ENCODE measurements at places on chromosomes 1 and 21.

- DNase-seq, result no peak
Measured at GRCh38 chr1:98025858-98026257, 105.0 kb upstream of the DPYD start.

DNA sequence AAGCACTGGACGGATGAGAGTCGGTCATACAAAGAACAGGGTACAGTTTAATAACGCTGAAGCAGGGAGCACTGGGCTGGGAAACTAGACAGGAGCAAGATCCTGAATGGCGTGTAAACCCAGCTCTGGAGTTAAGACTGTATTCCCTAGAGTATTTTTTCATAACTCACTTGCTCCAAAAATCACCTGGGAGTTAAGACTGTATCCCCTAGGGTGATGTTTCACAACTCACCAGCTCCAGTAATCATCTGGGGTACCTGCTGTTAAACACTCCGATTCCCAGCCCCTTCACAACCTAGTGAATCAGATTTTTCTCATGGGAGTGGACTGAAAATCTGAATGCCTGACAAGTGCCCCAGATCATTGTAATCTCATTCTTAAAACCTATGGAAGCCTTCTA is 123.2 kb downstream of the MAB21L3 start:
- DNase-seq, result no peak

GRCh38 chr1:226976276-226976977 is 36.3 kb downstream of the COQ8A start:
- no peak for DNase-seq

DNA sequence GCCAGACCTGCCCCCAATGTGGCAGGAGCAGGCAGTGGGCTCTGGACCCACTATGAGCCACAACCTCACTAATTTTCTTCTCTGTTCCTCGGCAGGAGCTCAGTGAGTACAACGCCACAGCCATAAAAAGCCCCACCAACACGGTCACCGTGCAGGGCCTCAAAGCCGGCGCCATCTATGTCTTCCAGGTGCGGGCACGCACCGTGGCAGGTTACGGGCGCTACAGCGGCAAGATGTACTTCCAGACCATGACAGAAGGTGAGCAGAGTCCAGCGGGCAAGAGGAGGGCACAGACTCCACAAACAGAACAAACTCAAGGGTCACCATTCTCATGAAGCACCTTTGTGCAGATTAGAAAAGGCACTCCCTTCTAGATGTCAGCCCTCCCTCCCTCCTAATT is 79.9 kb downstream of the LACTBL1 start:
- no peak for DNase-seq

DNA sequence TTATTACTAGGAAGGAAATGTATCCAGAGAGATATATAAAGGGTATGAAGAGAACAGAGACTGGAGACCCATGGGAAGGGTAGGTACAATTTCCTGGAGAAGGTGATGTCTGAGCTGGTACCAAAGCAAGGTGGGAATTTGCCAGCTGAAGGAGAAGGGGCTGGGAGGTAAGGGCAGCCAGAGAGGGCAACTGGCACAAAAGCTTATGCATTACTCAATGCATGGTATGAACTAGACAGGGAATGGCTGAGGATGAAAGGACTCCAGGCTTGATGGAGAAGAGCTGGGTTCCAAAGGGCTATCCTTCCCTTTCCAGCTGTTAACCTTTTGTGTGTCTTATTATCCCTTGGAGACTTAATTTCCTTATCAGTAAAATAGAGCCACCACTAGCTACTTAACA is 113.6 kb upstream of the GADD45A start:
- no peak for DNase-seq

All from iPS DF 19.7 (cell line).